BJ (cell line): ENCODE measurements at places on chromosomes 11 and 22.

GRCh38 chr11:80167766-80168165 lies 726.9 kb upstream of the TENM4 start:
- no peak for DNase-seq

DNA sequence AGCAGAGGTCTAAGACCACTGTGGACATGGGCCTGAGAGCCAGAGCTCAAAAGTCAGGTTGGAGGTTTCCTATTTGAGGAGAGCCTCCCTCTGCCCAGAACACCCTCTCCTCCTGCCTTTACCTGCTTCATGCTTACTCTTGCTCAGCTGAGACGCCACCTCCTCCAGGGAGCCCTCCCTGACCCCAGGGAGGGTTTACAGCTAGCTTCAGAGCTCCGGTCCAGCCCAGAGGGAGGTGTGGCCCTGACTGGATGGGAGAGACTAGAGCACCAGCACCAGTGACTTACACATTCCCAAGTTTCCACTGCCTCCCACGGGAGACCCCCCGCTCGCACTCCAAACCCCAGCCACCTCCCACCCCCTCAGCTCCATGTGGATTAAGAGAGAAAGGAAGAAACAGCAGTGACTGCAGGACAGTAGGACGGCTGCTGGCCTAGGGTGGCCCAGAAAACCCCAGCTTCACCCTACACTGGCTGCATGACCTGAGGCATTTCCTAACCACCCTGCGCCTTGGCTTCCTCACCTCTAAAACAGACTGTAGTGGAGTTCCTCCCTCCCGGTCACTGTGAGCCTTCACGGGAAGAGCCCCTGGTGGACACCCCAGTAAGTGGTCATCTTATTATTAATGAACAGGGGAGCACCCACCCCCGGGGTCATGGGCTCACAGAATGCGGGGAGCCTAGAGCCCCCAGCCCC lies 24.5 kb upstream of the PDGFB start:
- no peak for DNase-seq

DNA sequence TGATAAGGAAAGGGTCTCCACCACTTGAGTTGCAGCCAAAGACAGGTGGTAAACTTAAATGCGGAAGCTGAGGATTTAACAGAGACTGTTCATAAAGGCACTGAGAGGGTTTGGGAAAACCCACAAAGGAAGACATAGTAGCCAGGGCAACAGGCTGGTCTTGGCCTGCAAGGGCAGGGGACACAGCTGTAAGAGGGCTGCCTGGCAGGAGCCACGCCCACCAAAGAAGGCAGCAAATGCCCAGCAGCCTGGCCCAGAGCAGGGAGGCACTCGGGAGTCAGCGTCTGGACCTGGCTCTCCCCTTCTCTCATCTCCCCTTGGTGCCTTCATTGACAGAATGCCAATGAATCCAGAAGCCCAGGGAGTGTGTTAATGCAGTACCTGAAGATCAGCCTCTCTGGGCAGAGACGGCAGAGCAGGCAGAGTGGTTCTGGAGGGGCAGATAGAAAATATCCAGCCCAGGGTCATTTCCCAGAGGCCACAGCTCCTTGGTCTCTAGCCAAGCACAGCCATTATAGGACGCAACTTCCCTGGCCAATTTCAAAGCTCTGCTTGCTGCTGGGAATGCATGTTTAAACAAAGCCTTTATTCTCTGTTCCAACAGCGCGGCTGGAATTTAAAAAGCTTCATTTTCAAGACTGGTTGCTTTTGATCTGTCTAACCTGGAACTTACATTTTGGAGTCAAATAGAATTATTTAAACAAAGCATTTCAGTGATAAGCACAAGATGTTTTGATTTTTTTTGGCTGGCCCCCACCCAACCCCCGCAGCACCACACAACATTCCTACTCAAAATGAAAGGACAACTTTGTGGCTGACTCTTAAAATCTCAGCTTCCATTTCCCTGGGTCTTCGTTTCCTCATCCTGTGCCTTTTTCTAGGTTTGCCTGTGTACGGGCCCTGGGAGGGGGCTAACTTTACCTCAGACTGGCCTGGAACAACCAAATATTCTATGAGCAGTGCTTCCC lies 125.6 kb upstream of the LMO1 start:
- no peak for DNase-seq

DNA sequence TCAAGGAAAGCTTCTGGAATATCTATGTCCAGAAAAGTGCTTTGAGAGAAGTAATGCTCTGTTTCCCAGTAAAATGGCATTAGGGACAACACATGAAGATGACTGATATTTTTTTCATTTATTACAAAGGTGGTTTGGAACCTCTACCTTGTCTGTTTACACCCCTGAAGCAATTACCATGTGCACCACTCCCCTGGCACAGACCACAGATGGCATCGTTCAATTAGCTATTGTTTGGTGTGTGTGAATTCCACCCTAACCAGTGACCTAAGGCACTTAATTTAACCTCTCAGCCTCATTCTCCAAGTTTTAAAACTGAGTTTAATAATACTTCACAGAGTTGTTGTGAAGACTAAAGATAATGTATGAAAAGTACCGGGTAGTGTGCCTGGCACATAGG lies 127.6 kb upstream of the BMAL1 start:
- no peak for DNase-seq

DNA sequence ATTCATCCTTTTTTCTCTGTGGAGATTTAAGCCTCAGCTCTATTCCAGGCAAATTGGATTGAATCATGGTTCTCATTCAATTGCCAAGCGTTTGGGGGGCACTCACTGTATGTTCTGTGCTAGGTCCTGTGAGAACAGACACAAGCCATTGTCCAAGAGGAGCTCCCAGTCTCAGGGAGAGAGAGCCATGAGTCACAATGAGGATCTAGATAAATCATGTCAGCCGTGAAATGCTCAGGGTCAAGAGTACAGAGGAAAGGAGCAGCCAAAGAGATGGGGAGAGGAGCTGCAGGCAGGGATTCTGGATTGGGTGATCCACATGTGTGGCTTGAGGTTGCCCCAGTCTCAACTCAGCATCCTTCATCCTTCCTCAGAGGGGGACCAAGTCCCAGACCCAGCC lies 93.6 kb downstream of the FEZ1 start:
- DNase-seq, result peak; percentile 12

- DNase-seq, result peak; percentile 97
Measured at GRCh38 chr11:46920755-46921154, 2.4 kb upstream of the LRP4 start.

DNA sequence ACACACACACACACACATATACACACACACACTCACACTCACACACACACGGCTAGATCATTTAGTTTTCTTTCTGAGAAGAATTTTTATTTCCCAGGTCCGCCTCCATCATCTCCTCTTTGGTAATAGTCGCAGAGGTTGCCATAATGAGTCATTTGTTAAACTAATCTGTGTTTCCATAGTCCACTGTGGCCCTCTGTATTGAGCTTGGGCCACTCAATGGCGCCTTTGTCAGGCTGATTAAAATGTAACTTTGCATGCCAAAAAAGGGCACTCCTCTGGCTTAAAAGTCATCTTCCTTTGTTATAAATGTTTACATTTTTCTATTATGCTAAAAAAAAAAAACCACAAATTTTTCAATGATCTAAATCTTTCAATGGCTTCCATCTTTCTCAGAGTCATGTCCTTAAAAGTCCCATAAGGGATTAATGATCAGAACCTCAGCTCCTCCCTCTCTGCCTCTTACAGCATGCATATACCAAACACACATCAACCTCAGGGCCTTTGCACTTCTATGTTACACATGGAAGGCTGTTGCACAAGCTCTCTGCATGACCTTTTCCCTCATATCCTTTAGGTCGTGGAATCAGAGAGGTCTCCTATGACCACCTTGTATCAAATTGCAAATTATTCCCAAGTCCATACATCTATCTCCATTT lies 35.3 kb downstream of the EHF start:
- DNase-seq, result no peak

DNA sequence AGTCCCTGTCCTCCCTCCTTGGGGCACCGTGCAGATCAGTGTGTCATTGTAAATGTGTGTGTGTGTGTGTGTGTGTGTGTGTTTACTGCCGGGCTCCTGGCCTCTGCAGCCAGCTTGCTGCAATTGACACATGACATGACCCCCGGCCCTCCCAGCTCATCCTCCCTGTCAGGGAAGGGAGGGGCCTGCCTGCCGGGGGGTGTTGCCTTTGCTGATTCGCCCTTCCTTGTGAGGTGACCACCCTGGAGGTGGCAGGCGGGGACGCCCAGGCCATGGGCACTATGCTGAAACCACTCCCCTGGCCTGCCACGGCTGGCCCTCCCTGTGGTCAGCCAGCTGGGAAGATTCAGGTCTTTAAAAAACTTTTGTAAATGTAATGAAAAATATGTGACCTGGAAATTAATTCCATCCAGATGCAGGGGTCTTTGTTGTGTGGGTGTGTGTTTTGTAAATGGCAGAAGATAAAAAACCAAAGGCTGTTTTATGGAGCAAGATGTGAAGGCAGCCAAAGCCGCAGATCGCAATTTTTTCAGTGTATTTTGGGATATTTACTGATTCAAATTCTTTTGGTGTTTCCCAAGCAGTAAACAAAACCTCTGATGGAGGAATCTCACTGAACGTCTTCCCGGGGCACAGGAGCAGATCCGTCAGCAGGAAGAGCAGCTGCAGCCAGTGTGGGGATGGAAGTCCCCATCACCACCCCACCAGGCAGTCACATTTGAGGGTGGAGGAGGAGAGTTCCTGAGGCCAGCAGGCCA lies 23.2 kb downstream of the SHISAL1 start:
- DNase-seq, result peak; percentile 69

GRCh38 chr11:122743949-122744348 lies 88.4 kb downstream of the UBASH3B start:
- DNase-seq, result no peak

- DNase-seq, result no peak
Measured at GRCh38 chr11:83613767-83614121, 327.6 kb upstream of the CCDC90B start.

- DNase-seq, result peak; percentile 67
Measured at GRCh38 chr11:69644071-69644961, 3.4 kb downstream of the CCND1 start.

DNA sequence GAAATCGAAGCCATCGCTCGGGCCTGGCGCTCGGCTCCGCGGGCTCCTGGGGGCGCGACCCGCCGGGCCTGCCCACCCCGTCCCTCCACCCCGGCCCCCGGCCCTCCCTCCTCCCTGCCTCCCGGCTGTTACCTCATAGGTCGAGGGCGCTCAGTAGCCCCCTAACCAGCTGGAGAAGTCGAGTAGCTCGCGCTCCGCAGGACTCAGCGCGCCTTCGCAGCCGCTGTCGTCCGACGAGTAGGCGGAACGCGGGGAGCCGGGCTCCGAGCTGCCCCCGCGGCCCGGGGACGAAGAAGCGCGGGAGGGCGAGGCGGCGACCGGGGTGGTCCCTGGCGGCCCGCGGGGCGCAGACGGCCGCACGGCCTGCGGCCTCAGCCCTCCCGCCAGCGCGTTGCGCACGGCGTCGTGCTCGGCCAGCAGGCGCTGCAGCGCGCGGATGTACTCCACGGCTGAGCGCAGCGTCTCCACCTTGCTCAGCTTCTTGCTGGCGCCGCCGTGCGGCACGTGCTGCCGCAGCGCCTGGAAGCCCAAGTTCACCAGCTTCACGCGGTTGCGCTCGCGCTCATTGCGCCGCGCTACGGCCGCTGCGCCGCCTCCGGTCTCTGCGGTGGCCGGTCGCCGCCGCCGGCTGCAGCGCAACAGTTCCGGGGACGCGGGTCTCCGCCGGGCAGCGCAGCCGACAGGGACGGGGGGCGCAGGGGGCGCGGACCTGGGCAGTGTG lies 627 bp downstream of the ASCL2 start:
- no peak for DNase-seq

- DNase-seq, result no peak
Measured at GRCh38 chr11:25602149-25602548, 729.8 kb upstream of the ANO3 start.

GRCh38 chr11:130070846-130071200 lies 1.1 kb downstream of the APLP2 start:
- no peak for DNase-seq

DNA sequence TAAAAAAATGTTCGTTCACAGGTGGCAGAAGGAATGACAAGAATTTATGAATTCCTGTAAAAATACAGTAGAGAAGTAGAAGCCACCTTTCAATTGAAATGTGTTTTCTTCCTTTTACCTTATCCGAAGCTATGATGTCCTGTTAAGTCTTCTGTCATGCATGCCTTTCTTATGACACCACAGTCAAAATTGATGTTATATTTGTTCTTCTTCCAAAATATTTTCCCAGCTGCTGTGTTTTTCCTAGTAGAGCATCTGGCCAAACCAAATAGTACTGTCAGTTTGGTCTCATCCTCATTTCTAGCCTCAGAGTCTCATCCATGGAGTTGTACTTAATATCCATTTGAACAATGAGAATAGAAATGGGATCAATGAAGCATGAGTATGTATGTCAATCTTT lies 206.1 kb downstream of the PGR start:
- DNase-seq, result no peak

DNA sequence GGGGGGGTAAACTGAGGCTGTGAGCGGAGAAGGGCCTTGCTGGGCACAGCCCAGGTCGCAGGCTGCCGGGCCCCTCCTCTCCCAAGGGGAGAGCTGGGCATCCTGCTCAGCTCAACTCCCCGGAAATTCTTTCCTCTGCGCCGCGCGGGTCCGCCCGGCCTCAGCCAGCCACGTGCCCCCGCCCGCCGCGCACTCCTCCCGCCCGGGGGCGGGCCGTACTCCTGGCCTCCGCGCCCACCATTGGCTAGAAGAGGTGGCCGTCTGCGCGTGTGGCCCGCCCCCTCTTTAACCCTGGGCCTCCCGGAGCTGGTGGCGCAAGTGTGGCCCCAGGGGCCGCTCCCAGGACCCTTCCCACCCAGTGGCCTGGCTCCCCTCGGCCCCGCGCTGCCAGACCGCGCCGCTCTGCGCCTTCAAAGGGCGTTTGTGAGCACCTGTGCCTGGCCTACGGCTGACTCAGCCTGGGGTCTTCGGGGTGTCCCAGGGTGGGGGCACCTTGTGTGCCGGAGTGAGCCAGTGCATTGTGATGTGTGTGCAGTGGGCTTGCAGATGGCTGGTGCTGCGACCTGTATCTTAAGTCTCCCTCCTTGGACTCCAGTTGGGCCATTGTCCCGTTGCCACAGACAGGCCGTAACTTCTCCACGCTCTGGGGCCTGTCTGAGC lies 2.0 kb downstream of the MRGPRF start:
- DNase-seq, result no peak

DNA sequence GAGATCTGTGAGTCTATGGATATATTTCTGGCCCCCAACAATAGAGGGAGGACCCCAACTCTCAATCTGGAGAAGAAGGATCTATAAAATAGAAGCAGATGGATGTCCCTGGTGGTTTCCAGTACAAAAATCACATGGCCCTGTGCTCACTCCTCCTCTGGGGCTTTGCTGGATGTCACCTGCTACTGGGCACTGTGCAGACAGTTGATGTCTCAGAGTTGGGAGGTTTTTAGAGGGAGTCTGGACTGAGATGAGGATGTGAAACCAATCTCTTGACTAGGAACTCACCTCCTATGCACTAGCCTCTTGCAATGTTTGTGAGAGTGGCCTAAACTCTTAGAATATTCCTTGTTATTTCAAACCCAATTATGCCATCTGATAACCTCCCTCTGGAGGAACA lies 107.2 kb downstream of the SCN3B start:
- no peak for DNase-seq
